ENCODE measurements at places on chromosomes 5 and 9. TPM values are rescaled to one million over a fixed set of nuclear protein-coding genes. Genes with fewer than 3 reads are reported as not detected.

GRCh38 chr5:108523360-108523759 is 141.5 kb upstream of the FBXL17 start:
- H3K27me3 ChIP-seq = no peaks in the 10 kb centered on the region
- no peak overlapping the region for H3K4me3 ChIP-seq
- no peaks in the 10 kb centered on the region for H3K36me3 ChIP-seq
- DNase-seq = no peak
- no peaks in the 10 kb centered on the region for H3K4me1 ChIP-seq
- H3K27ac ChIP-seq = no peak overlapping the region

The PCDHGB1 gene
- total RNA-seq = 3.1 TPM

- H3K27ac ChIP-seq = no peak overlapping the region
- no peak overlapping the region for H3K4me3 ChIP-seq
- DNase-seq = no peak
Measured at GRCh38 chr5:18370531-18370930, 736.3 kb downstream of the TAF11L14 start.

GRCh38 chr9:129885018-129885669 is 49.9 kb downstream of the USP20 start:
- no peak overlapping the region for H3K27ac ChIP-seq
- H3K4me3 ChIP-seq = no peak overlapping the region
- H3K36me3 ChIP-seq = peaks cover 10% of the 10 kb centered on the region
- peaks cover 15% of the 10 kb centered on the region for H3K4me1 ChIP-seq
- H3K27me3 ChIP-seq = no peaks in the 10 kb centered on the region
- DNase-seq = no peak

DNA sequence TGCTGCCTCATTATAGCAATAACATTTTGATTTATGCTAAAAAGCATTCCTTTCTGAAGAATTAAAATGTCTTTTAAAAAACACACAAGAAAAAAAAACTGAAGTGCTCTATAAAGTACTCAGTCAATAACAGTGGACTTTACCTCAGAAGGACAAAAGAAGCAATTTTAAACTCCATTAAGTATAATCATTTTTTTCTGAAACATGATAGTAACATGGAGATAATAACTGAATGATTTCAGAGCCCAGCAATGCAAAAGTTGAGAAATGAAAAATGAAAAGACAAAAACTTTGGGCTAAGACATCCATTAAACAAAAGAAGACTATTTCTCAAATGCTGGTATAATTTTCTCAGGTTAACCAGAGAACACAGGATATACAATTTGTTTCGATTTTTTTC is 78.7 kb downstream of the RFX3 start:
- no peak for DNase-seq
- no peak overlapping the region for H3K4me3 ChIP-seq

The GABRP gene
- not detected for total RNA-seq

The SNCAIP gene
- 5.1 TPM for total RNA-seq

The ANKRD34B gene
- total RNA-seq = not detected

DNA sequence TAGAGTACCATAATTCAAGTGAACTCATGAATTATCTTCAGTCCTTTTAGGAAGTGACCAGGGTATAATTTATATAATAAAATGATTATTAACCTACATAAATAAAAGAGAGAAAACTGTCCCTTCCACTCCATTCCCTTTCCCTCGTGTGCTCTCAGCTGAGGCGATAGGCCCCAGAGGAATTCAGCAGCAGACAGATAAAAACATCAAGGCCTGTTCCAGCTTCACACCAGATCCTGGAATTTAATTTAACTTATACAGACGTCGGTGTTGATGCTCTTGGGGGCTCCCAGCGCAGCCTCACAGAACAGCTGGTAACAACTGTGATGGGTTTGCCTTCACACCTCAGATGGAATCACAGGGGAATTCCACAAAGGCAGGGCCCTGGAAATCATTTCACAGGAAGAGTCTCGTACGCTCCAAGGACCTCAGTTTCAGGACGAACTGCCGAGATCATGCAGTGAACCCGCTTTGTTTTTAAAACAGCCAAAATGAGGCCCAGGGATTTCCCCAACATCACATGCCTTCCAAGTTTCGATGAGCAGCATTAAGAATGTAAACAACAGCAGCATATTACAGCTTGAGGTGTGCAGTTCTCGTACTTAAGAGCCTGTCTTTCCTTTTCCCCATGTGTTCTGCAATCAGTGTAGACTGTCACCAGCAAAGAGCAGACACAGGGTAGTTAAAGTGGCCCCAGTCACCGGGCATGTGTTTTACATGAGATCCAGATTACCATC is 73.6 kb upstream of the ALDH1B1 start:
- no peak overlapping the region for H3K27ac ChIP-seq
- DNase-seq = peak; percentile 43
- no peak overlapping the region for H3K4me3 ChIP-seq
- peaks cover 2% of the 10 kb centered on the region for H3K27me3 ChIP-seq

The PRSS3 gene
- 0.26 TPM for total RNA-seq

- H3K4me3 ChIP-seq = no peak overlapping the region
- peak overlapping the region; percentile 87 for H3K27ac ChIP-seq
- peak; percentile 98 for DNase-seq
- H3K4me1 ChIP-seq = peaks cover 36% of the 10 kb centered on the region
Measured at GRCh38 chr9:106878934-106879333, 16.0 kb downstream of the ZNF462 start.

DNA sequence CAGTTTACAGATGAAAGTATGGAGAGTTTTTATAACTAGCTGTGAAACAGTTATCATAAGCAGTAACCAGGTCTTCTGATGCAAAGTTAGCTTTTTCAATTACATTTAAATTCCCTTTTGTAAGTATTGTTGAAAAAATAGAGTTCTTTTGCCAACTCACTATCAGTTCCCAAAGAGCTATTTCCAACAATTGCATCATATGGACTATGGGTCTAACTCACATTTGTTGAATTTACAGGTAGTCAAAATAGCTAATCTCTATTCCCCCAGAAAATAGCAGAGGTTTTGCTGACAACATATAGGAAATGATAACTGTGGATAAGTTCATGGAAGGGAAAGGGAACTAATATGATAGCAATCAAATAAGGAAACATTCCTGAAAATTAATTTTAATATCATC is 1.4 kb downstream of the SPINK1 start:
- no peaks in the 10 kb centered on the region for H3K4me1 ChIP-seq
- peak; percentile 60 for DNase-seq
- H3K4me3 ChIP-seq = no peak overlapping the region
